Activated T-cell treated with anti-CD3 and anti-CD28 coated beads, Interleukin-2, amount 50 U/mL, for 48 hours (primary cell): ENCODE measurements at places on chromosomes 4 and X.

GRCh38 chr4:140523370-140523856 lies 555 bp upstream of the ELMOD2 start:
- DNase-seq, result no peak

DNA sequence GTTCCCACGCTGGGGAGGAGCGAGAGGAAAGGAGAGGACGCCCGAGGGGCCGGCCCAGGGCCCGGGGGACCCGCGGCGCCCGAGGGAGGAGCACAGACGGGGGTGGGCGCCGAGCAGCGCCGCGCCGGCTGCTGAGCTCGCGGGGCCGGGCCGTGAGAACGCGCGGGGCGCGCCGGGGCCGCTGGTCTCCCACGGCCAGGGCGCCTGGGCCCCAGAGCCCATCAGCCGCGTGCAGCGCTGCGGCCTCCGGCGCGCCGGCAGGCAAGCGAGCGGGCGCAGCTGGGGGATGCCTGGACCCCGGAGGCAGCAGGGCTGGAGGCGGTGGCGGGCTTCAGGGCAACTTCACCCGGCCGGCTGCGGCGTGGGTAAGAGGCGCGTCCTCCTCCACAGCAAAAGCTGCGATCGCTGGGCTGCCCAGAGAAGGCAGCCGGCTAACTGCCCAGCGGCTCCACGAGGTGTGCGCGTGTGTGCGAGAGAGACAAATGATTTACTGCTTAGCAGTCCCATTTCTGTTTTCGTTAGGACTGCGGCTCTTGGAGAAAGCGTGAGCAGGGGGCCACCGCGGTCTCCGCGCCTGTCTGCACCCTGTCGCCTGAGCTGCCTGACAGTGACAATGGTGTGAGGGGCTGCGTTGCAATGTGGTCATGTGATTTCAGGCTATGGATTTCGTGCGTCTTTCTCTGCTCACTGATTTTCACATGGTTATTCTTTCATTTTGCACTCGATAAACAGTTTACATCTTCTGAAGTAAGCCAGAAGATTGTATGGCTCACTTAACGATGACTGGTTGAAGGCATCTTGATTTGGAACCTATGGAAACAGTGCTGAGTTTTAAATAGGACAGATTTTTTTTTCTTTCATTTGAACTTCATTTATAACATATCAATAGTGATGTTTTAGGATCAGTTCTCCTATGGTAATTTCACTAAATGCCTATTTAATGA lies 1.2 kb downstream of the GUCY1A1 start:
- peak; percentile 17 for DNase-seq

- DNase-seq, result no peak
Observed at GRCh38 chr4:15234856-15235126, 193.0 kb upstream of the C1QTNF7 start.

GRCh38 chr4:27272217-27272616 lies 411.6 kb downstream of the STIM2 start:
- DNase-seq, result no peak

DNA sequence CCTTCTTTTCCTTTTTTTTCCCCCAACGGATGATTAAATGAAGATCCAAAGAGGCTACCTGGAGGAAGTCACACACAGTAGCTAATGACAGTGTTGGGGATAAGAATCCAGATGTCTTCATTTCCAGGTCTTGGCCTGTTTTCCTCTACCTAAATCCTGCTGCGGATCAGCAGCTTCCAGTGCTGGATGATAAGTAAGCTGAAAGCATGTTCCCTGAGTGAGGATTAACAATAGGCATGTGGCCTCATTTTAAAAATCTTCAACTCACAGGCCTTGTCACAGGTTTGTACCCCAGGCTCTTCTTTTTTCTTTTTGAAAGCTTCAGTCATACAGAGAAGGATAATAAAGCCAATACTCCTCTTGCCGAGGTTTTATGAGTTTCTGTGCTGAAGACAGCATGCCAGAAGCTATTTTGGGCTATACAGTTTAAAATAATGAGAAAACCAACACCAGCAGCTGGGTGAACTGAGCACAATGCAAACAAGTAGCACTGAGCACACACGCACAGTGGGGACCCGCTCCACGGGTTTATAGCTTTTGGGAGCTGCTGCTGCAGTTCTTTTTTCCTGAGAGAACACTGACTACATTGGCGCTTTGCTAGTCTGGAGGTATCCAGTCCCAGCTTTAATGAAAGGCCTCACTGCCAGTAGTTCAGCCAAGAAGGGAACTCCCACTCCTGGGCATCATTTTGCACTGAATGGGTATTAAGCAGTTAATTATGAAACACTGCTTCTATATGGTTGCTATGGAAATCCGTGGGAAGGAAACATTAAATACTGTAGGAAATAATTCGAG lies 184.2 kb upstream of the CTSO start:
- no peak for DNase-seq

DNA sequence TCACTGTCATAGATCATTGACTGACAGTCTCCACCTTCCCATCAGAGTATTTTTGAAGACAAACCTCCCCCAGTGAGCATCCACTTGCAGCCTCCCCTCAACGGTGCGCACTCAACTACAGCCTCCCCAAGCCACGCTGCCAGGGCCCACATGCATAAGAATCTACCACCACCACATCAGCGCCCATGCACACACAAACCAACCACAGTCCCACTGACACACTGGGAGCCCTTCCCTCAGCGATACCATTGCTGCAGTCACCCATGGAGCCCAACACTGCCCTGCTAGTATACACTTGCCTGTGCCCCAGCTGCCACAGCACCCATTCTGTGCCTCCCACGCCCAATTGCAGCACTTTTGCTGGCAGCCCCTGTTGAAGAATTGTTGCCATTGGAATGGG lies 132.9 kb downstream of the CHM start:
- DNase-seq, result no peak

- DNase-seq, result no peak
Observed at GRCh38 chr4:165151734-165152133, 39.1 kb upstream of the TMEM192 start.

- no peak for DNase-seq
Observed at GRCh38 chr4:151021637-151022334, 6.7 kb upstream of the LRBA start.

- DNase-seq, result no peak
Observed at GRCh38 chr4:83316459-83317165, 18.0 kb downstream of the HPSE start.

- DNase-seq, result no peak
Observed at GRCh38 chrX:39418254-39418704, 617.0 kb downstream of the MID1IP1 start.

GRCh38 chr4:26713563-26714151 lies 129.8 kb downstream of the TBC1D19 start:
- no peak for DNase-seq

DNA sequence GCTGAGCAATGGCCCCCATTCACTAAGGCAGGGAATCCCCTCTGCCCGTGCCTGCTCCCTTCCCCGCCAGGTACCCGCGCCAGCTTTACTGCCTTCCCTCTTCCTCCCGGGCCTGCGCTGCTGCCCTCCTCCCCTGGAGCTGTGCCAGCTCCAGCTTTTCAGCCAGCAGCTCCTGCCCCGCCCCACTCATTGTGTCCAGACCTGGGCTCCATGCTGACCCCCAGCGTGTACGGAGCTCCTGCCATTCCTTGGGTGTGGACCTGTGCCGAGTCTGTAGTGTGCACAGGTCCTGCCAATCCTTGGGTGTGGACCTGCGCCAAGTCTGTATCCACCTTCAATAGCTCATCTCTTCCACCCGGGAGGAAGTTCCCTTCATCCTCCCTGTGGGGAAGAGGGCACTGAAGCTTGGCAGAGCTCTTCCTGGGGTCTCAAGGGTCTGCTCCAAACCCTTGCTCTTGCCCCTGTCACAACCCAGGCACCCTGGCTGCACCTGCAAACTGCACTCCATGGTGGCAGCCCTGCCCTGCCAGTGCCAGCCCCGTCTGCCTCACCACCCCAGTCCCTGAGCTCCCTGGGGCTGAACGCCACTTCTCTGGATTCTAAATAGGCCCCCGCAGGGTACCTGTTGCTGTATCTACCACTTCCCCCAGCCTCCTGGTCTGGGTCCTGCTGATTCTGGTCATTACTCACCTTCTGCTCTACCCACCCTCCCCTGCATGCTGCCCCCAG lies 63.9 kb downstream of the TRMT44 start:
- DNase-seq, result no peak

- DNase-seq, result no peak
Observed at GRCh38 chrX:100904433-100904832, 24.3 kb downstream of the XKRX start.

DNA sequence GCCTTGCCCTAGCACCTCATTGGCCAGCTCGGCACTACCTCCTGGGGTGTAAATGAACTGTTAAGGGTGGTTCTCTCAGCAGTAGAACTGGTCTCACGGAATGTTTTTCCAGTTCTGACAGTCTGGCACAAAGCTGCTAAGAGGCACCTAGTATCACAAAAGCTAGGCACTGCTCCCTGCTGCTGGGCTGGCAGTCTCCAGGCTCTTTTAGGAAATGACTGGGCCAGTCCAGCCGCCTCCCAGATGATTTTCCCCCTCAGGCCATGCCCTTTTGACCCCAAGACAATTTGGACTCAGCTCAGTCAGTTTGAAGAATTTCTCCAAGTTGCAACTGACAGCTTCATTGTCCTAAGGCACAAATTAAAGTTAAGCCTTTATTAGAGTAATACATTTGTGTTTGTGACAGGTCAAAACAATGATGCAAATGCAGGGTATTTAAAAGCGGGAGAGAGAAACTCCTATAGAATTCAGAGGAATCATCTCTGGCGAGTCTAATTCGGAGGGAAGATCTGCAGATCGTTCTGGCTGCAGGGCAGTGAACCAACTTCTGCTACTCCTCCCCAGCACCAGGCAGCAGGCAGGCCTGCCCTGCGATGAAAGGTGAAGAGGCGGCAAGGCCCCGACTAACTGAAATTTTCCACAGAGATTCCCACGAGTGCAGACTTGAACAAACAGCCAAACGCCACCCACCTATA lies 7.9 kb downstream of the FRMD7 start:
- DNase-seq, result no peak

DNA sequence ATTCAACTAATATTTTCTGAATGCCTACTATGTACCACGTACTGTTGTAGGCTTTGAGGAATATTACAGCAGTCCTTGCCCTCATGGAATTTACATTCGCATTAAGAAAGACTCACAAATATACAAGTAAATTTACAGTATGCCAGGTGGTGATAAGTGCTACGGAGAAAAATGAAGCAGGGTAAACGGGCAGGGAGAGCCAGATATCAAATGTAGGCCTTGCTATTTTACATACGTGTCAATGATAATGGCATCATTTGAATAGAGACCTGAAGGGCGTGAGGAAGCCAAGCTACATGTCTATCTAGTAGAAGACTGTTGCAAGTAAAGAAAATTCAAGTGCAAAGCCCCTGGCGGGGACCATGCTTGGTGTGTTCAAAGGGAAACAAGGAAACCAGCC lies 65.2 kb downstream of the AMMECR1 start:
- DNase-seq, result no peak

DNA sequence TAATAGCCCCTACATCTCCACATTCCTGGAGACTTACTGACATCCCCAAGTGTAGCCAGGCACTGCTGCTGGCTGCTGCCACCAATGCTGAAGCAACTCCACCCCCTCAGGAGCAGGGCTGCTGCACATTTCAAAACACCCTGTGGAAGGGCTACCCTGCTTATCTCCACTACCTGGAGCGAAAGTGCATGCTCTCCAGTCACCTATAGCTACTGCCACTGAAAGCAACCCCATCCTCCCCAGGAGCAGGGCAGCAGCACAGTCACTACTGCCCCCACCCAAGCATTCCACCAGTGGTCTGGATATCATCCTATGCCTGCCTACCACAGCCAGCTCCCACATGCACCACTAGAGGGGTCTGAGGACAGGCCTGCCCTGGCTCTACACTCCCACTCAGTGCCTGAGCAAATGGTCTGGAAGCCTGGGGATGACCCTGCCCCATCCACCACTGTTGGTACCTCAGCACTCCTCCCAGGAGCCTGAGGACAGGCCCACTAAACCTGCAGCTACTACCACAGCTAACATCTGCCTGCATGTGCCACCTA lies 55.3 kb downstream of the MANBA start:
- DNase-seq, result no peak
